ENCODE measurements at places on chromosomes 5 and 9.

DNA sequence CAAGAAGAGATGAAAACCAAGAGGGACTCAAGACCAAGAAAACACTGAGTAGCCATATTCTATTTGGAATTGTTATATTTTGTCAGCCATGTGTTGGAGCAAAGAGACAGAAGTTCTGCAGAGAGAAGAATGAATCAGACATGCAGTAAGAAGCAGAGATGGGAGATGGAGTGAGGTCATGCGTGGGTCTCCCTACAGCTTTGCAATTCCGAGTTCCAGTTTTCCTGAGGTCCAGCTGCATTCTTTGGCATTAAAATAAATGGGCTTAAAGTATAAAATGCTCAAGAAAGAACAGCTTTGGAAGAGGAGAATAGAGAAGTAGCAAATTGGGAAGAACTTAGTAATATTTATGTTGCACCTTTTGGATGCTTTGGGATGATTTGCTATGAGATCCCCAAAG is 361.6 kb downstream of the NPR3 start:
- no peak for DNase-seq

GRCh38 chr9:78695519-78695918 is 398.6 kb downstream of the PSAT1 start:
- peak; percentile 47 for DNase-seq

DNA sequence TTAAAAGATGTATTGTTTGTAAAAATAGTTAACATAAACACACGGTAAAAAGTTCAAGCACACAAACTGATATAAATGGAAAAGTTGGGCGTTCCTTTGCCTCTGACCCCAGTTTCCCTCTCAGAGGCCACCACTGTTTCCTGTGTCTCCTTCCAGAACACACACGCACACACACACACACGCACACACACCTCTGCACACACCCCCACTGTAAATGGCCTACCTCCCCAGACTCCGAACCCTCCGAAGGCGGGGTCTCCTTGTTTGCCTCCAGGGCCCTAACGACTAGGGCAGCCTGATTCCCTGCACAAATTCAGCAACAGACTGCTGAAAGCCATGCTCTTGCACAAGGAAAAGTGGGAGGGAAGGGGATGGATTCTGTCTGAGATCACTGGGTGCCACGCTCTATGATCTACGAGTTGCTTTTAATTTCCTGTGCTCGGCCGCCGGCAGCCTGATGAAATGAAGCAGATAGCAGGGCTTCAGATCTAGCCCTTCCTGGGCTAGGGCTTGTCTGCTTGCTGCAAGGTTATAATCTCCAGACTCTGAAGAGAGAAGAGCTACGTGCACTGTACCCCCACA is 184.0 kb upstream of the IL12B start:
- DNase-seq: no peak

GRCh38 chr5:163310997-163311396 is 126.4 kb upstream of the CCNG1 start:
- no peak for DNase-seq

DNA sequence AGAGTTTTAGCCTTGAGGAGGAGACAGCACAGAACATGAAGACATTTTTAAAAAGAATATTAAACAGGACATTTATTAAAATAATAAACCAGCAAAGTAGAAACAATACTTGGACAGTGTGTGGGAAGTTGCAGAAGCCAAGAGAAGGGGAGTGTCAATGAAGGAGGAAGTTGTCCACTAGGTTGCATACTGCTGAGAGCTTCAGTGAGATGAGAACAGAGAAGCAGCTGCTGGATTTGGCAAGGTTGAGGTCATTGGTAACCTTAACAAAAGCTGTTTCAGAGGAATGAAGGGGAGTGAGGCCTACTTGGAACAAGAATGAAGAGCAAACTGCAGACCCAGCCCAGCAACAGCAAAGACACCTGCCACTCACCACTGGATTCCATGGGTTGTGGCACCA is 11.4 kb downstream of the BHMT start:
- DNase-seq: no peak

Data from NCI-H510A treated with DMSO at 0.1 percent for 48 hours (cell line).